ENCODE measurements at places on chromosomes 4 and X.

DNA sequence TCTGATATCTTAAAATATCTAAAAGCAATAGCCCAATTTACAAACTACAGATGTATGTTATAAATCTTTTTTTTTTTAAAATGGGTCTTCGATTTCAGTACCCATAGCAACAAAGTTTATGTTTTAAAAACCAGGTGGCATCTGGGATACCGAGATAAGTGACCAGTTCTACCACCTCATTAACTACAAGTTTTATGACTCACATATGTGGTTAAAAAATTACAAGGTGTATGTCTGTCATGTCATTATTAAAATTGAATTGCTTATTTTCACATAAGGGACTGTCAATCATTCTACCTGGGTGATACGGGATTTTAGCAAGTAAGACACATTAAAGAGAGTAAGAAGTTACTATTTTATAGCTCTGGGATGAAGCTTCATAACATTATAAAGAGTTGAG, 192.0 kb upstream of the ETNPPL start:
- DNase-seq, result no peak

- no peak for DNase-seq
Measured at GRCh38 chrX:10728806-10729389, 108.5 kb upstream of the MID1 start.

- no peak for DNase-seq
Measured at GRCh38 chr4:89708903-89709421, 128.0 kb downstream of the SNCA start.

- no peak for DNase-seq
Measured at GRCh38 chr4:73770917-73771316, 30.5 kb downstream of the CXCL8 start.

- no peak for DNase-seq
Measured at GRCh38 chr4:6687947-6688878, 5.5 kb upstream of the S100P start.

DNA sequence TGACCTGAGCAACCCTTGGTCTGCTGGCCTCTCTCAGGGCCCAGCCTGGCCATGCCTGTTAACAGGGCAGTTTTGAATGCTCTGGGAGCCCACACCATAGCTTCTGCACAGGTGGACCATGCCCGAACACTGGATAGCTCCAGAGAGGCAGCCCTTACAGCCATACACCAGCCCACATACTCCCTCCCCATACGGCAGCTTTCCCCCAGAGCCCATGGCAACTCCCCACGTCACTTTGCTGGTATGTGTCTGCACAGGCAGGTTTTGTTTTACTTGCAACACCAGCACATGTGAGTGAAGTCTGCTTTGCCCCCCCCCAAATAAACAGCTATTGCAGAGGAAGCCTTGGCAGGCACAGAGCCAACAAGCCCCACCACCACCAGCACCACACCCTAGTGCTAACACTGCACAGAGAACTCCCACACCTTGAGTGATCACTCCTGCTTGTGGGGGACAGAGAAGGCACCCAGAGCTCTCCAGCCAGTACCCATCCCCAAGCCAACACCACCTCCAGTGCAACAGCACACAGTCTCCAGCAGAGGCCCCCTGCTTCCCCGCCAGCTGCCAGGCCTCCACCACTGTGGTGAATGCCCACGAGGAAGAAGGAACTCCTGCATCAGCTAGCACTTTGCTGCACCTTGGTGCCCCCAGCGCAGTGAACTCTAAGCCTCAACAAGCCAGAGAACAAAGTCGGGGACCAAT, 87.3 kb downstream of the STPG2 start:
- DNase-seq, result no peak

GRCh38 chr4:76610751-76611547, 175.9 kb downstream of the SHROOM3 start:
- DNase-seq, result no peak

GRCh38 chr4:166493924-166494345, 620.9 kb downstream of the TLL1 start:
- DNase-seq, result no peak

DNA sequence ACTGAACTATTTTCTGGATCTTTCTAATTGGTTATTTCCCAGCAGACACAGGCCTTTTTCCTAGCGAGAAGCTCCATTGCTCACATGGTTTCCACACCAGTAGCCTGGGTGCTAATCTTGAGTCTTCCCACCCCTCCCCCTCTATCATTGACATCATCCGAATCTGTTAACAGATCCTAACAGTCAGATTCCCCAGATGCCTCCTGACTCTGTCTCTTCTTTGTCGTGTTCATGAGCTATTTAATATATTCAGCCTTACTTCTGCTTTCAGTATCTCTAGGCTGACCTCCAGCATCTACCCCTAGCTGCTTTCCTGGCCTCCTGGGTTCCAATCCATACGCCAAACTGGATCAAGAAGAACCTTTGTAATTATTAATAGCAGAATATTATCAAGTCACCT, 85.0 kb downstream of the CLNK start:
- DNase-seq, result no peak

DNA sequence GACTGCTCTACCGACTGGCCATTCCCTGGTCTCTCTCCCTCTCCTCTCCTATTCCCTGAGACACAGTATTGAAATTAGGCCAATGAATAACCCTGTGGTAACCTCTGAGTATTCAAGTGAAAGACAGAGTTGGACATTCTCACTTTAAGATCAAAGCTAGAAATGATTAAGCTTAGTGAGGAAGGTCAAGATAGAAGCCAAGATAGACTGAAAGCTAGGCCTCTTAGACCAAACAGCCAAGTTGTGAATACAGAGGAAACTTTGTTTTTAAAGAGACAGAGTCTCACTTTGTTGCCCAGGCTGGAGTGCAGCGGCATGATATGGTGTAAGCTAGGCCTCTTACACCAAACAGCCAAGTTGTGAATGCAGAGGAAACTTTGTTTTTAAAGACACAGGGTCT, 64.6 kb downstream of the KDM6A start:
- DNase-seq, result no peak

DNA sequence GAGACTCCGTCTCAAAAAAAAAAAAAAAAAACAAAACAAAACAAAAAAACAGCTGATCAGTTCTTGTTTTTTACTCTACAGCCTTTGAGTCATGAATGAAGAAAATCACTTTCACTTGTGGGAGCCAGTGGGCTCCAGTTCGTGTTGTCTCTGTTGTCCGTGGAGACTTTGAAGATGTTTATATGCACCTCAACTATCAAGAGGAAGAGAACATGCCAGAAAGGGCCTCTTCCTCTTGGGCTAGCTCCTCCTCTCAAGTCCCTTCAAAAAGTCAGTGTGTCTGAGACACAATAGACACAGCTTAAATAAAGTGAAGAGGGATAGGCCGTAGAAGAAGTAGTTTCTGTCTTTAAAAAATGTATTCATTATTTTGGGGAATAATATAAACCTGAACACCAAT, 182.7 kb downstream of the KDR start:
- DNase-seq, result no peak

GRCh38 chr4:38612646-38613414, 51.2 kb upstream of the KLF3 start:
- DNase-seq, result no peak

- no peak for DNase-seq
Measured at GRCh38 chrX:9542106-9542760, 77.4 kb downstream of the TBL1X start.

GRCh38 chr4:100014616-100015015, 64.5 kb upstream of the H2AZ1 start:
- no peak for DNase-seq

DNA sequence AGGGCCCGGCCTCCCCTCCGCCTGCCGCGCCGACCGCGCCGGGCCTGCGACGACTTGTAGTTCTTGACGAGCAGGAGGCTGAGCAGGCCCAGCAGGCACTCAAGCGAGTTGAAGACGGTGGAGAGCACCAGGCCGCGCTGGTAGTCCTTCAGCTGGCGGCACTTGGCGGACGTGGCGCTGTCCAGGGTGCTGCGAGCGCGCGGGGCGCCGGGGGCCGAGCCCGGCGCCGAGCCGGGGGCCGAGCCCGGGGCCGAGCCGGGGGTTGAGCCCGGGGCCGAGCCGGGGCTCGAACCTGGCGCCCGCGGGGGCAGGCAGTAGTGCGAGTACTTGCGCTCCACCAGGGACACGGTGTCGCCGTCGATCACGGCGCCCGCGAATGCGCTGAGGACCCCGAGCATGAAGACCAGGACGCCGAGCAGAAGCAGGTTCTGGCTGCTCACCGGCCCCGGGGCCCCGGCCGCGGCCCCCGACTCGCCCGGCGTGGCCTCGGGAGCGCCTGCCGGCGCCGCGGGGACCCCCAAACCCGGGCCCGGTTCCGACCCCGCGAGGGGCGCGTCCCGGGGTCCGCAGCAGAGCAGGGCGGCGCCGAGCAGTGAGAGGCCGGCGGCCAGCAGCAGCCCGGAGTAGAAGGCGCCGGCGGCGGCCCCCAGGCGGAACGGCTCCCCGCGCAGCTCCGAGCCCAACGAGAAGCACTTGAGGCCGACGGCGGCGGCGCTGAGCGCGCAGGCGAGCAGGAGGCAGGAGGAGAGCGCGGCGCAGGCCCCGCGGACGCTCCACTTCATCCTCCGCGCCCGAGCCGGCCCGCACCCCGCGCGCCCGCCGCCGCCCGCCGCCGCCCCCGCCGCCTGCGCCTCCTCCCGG, 584 bp downstream of the TMEM271 start:
- no peak for DNase-seq

- DNase-seq, result no peak
Measured at GRCh38 chr4:114615435-114615834, 16.8 kb downstream of the UGT8 start.

- no peak for DNase-seq
Measured at GRCh38 chr4:141643557-141643956, 7.2 kb downstream of the IL15 start.

DNA sequence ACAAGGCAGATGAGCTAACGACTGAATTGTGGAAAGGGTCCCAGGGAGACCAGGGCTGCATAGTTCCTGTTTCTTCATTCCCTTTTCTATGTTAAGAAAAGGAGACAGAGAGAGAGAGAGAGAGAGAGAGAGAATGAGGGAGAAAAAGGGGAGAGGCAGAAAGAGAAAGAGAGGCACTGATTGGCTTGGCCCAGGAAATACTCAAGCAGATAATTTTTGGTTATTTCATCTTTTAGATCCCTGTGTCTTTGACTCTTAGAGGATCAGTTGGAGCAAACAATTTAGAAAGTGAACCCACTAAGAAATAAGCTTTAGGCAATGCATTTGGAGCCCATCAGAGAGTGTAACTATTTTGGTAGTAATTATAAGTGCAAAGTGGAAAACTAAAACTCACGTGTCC, 103.4 kb downstream of the CEP44 start:
- DNase-seq, result no peak

- no peak for DNase-seq
Measured at GRCh38 chrX:132375941-132376340, 112.9 kb downstream of the MBNL3 start.

DNA sequence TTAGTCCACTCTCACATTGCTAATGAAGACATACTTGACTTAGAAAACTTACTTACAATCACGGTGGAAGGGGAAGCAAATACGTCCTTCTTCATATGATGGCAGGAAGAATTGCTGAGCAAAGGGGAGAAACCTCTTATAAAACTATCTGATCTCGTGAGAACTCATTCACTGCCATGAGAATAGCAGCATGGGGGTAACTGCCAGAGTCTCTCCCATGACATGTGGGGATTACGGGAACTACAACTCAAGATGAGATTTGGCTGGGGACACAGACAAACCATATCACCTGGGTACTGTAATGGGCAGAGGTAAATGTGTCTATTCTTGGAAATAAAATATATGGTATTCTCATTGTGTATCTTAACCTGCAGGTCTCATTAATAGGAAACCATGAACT, 711.6 kb upstream of the GRID2 start:
- no peak for DNase-seq

DNA sequence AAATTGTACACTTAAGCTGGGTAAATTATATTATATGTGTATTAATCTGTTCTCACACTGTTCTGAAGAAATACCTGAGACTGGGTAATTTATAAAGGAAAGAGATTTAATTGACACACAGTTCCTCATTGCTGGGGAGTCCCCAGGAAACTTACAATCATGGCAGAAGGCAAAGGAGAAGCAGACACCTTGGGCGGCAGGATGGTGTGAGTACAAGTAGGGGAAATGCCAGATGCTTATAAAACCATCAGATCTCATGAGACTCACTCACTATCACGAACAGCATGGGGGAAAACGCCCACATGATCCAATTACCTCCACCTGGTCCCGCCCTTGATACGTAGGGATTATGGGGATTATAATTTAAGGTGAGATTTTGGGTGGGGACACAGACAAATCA, 34.9 kb downstream of the PDE5A start:
- DNase-seq, result no peak

- no peak for DNase-seq
Measured at GRCh38 chrX:100748108-100748507, 16.2 kb upstream of the SYTL4 start.

GRCh38 chr4:67550857-67551256, 5.6 kb upstream of the CENPC start:
- no peak for DNase-seq

DNA sequence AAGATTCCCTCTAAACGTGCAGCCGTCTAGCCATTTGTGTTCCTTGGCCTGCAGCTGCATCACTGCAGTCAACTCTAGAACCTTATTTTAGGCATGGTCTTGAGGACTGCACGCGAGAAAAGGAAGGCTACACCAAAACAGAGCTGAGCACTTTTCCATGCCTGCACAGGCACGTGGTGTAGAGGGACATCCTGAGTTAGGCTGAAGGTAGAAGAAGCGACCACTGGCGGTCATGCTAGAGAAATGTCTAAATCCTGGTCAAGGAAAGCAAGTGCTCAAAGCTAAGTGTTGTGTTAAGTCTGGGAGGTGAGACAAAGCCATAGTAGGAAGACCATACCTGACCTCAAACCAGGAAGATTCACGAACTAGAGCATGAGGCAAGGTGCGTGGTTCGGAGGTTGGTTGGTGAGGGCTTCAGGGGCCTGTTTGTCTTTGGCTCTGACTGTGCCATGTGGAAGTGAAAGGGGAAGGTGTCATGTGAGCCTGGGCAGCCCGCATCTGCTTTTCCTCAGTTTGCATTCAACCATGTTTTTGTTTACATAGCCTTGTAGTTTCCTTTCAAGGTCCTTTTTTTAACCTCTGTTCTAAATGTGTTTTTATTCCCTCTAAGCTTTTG, 203.8 kb downstream of the AASDH start:
- peak; percentile 17 for DNase-seq

DNA sequence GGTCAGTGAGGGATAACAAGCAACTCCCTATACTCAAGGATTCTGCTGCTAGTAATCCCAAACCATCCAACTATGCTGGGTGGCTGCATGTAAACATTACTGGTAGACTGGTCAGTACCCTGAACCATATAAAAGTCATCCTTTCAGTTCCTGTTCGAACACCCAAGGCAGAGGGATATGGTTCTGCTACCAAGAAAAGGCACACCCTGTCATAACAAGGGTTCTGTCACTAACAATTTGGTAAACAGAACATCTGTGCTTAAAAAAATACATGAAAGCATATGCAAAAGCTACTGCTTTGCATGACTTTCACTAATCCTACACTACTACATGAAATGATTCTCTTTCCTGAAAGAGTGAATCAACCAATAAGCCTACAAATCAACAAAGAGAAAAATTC, 76.8 kb upstream of the MCF2 start:
- no peak for DNase-seq

- no peak for DNase-seq
Measured at GRCh38 chr4:176784816-176785215, 7.9 kb downstream of the VEGFC start.
